Vagina (tissue), 2 donors: ENCODE measurements at places on chromosomes 11 and 22. TPM values are rescaled to one million over a fixed set of nuclear protein-coding genes. Genes with fewer than 3 reads are reported as not detected.

DNA sequence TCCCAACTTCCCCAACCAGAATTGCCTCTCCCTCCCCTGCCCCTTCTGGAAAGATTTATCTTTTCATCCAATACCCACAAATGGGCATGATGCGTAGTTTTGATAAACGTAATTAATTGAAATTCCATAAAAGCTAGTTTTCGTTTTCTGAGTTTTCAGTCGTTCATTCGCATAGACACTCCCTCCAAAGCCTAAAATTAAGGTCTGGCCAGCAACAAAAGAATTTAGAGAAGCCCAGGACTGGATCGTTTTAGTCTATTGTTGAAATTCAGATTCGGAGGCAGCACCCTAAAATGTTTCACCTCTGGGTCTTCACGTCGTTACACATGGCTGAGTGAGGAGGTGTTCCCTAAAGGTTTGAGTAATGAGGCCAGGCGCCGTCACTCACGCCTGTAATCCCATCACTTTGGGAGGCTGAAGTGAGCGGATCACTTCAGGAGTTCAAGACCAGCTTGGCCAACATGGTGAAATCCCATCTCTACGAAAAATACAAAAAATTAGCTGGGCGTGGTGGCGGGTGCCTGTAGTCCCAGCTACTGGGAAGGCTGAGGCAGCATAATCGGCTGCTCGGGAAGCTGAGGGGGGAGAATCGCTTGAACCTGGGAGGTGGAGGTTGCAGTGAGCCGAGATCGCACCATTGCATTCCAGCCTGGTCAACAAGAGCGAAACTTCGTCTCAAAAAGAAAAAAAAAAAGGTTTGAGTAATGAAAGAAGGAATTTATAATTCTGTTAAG, 589 bp upstream of the NDUFC2 start:
- no peak for DNase-seq

Gene CD81
- 526 TPM for total RNA-seq

Gene KCNJ11
- not detected for total RNA-seq

- no peak for DNase-seq
These were observed at the start of gene TSPAN18 for GRCh38 chr11:44726283-44727113. Gene TSPAN18 (plus strand): TSS chr11:44726962. CDS start chr11:44906417, 179,455 bp downstream.

DNA sequence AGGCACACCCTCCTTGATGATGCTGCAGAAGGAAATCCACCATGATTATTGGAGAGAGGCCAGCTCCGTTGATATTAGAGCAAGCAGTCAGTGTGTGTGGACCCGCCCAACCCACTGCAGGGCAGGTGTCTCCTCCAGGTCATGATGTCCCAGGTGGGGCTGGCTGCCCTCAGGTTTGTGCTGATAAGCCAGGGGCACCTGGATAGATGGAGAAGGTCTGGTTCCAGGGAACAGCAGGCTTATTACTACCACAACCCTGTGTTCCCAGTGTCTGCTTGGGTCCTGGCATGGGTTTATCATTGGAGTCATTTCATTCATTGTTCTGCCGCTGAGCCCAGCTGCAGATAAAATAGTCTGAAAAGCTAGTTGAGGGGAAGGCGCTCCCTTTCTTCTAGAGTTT, 181.1 kb upstream of the NECTIN1 start:
- no peak for DNase-seq

DNA sequence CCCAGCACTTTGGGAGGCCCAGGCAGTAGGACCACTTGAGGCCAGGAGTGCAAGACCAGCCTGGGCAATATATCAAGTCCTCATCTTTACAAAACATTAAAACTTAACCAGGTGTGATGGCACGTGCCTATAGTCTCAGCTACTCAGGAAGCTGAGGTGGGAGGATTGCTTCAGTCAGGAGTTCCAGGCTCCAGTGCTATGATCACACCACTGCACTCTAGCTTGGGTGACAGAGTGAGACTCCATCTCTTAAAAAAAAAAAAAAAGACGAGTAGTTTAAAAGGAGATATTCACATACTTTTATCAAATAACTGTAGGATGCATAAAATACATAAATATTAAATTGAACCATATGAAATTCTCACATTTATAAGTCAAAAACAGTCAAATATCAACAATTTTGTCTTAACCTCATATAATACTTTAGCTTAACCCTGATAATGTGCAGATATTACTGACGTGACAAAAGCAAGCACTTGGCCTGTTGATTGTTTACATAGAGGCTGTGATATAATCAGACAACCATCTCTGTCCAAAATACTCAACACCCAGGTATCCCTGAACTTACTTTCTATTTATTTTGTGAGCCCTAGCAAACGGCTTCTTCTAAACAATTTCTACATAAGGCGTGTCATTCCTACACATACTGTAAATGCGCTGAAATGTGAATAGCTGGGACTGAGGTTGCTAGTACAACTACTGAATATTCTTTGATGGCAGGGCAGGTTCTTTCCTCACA, 57.0 kb downstream of the PRCP start:
- no peak for DNase-seq

Gene OR56B1
- not detected for total RNA-seq

Gene SPDYC
- not detected for total RNA-seq

GRCh38 chr11:45100339-45100738, 46.1 kb upstream of the PRDM11 start:
- DNase-seq, result peak; percentile 88

- DNase-seq, result no peak
These were observed 16.4 kb upstream of the C11orf96 start for GRCh38 chr11:43925932-43926505.

Gene SAA4
- 1.7 TPM for total RNA-seq

Gene ANO3
- total RNA-seq, result not detected

Gene DNAJB7
- not detected for total RNA-seq

GRCh38 chr22:20013382-20013871, 3.2 kb downstream of the ARVCF start:
- DNase-seq, result no peak

GRCh38 chr22:47839595-47840227, 1077.3 kb downstream of the TBC1D22A start:
- DNase-seq, result peak; percentile 72

DNA sequence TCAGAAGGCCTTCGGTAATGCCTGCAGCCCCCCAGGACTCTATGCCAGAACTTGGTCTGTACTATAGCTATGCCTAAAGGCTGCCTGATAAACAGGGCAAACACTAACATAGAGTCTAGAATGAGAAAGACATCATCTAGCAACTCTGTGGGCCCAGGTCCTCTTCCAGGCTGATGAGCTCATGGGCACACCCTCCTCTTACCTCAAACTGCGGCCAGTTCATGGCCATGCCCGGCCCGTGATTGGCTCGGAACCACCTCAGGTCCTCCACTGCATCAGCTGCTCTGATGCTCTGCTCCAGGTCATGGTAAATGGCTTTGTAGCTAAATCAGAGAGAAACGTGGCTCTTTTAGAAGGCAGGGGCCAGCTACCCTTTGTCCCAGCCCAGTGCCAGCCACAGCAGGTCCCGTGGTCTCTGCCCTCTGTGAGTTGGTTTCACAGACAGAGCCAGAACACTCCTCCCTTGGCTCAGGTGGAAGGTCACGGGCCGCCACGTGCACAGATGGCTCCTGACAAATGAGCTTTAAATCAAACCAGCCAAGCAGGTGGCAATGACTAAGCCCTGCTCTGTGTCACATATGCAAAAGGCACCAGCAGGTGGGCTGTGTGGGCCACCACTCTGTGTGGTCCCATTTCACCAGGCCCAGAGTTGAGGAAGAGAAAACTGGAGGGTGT, 25.0 kb upstream of the ARFGAP3 start:
- no peak for DNase-seq

DNA sequence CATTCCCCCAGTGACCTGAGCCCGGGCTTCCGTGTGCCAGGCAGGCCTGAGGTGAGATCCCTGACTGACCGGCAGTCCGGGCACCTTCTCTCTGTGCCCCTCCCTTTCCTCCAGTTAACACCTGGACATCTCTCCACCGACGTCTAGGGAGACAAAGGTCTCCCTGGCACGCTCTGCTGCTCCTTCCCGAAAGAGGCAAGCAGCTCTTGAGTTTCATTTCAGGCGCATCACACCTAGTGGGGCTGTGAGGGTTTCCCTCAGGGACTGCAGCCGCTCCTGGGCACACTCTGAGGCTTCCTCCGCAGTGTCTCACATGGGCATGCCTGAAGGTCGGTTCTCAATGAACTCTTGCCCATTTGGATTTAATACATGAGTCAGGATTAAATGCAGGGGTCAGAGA, 322.7 kb downstream of the CTTN start:
- no peak for DNase-seq

Gene SYT9
- 2.9 TPM for total RNA-seq

Gene OR4D5
- not detected for total RNA-seq

DNA sequence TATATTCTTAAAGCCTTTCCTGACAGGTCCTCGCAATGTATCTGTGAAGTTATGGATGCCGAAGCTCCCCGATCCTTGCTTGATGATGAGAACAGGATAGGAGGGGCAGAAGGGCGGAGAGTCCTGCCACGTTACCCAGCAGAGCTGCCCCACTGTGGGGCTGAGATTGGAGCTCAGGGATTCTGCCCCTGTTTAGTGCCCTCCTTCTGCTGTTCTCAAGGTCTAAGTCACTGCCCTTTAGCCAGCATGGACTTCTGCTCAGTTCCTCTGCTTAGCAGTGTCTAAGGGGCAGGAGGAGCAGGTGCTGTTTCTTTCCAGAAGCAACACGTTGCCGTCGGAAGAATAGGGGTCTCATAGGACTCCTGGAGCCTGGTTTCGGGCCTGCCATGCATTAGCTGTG, 164.2 kb upstream of the B3GAT1 start:
- peak; percentile 72 for DNase-seq

DNA sequence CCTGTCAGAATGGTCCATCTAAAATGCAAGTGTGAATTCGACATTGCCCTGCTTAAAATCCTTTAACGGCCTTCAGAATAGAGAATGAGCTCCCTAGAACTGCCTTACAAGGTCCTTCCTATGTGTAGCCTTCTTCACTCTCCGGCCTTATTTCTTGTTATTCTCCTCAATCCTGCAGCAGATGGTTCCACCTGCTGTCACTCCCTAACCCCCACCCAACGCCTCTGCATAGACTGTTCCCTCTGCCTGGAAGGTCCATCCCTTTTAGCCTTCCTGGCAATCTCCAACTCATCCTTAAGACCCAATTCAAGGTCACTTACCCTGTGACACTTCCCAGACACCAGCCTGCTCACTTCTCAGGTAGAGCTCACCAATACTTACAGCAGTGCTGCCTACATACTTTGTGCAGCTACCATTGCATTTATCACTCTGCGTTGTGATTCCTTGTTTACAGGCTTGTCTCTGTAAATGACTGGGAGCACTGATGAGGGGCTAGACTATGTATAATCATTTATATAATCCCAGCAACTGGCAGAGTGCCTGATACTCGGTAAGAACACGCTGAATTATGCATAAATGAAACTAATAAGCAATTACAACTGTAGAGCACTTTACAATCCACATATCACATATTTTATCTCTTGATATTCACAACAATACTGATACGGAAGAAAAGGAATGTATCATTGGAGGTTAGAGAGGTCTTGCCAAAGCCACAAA, 58.9 kb downstream of the CLPB start:
- no peak for DNase-seq

DNA sequence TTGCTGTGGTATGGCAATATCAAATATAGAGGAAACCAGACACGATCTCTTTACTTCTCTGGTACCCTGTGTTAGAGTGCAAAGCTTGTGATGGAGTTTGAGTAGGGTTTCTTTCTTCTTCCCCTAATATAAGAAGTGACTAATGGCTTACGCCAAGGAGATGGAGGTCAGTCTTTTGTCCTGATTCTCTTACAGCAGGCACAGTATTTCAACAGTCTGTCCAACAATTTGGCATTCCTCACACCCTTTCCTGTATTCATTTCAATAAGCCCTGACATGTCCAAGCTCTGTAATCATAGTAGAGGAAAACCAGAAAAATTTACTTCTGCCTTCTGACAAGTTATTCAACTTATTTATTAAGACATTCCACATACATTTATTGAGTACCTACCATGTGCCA, 546.2 kb downstream of the TMEM135 start:
- DNase-seq, result no peak
